ENCODE measurements at places on chromosomes 11 and 22. TPM values are rescaled to one million over a fixed set of nuclear protein-coding genes. Genes with fewer than 3 reads are reported as not detected.
A peak's percentile ranks its signal among the peaks of the same experiment; 100 is the strongest.

- peak; percentile 84 for DNase-seq
Observed at GRCh38 chr11:95835768-95836488, 45.6 kb downstream of the CEP57 start.

IGLL5 gene
- not detected for total RNA-seq

SCUBE2 gene
- total RNA-seq: 3.1 TPM

SPON1 gene
- 41.4 TPM for total RNA-seq

LMO2 gene
- not detected for total RNA-seq
